Activated naive CD4-positive, alpha-beta T cell treated with anti-CD3 and anti-CD28 coated beads for 36 hours (primary cell): ENCODE measurements at places on chromosomes 6 and 20. TPM values are rescaled to one million over a fixed set of nuclear protein-coding genes. Genes with fewer than 3 reads are reported as not detected.

CRYBG1 gene
- 13.0 TPM for total RNA-seq

GRCh38 chr6:161273274-161273751, 548 bp downstream of the AGPAT4 start:
- DNase-seq: peak; percentile 40

SPATA2 gene
- total RNA-seq: 7.3 TPM

PEDS1 gene
- total RNA-seq: 10.4 TPM

- DNase-seq: no peak
These were observed 26.2 kb downstream of the TOP1 start for GRCh38 chr20:41054847-41055230.

GRCh38 chr6:169132352-169132940, 121.2 kb downstream of the THBS2 start:
- no peak for DNase-seq

DNA sequence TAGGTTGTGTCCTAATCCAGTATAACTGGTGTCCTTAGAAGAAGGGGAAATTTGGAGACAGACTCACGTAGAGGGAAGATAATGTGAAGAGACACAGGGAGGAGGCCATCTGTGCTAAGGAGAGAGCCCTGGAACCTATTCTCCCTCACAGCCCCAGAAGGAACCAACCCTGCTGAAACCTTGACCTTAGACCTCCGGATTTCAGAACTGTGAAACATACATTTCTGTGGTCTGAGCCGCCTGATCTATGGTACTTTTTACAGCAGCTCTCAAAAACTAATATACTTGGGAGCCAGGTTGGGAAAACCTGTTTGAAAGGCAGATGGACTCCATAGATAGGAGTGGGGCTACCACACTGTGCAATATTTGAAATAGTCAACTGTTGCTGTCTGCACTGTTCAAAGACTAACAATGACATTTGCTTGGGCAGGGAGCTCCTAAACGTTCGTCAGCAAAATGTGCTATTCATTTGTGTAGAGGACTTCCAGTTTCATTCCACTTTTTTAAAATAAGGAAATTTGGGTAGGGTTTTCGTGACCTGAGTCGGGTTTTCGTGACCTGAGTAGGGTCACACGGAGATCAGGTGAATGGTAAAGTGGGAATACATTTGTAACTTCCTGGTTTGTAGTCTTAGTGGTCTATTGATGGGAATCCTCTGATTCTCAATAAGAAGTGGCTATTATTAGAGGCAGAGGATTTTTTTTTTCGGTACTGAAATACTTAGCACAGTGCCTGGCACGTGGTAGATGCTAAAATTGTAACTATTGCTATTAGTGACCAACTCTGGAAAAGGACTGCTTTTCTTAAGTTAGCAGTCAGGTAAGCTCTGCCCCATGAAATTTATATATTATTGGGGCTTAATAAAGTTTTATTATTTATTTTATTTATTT, 11.4 kb downstream of the TAGAP start:
- DNase-seq: no peak

- DNase-seq: no peak
These were observed 4.8 kb upstream of the GPR31 start for GRCh38 chr6:167162591-167162990.
